Fibroblast of lung (primary cell): ENCODE measurements at places on chromosomes 16 and 17.

DNA sequence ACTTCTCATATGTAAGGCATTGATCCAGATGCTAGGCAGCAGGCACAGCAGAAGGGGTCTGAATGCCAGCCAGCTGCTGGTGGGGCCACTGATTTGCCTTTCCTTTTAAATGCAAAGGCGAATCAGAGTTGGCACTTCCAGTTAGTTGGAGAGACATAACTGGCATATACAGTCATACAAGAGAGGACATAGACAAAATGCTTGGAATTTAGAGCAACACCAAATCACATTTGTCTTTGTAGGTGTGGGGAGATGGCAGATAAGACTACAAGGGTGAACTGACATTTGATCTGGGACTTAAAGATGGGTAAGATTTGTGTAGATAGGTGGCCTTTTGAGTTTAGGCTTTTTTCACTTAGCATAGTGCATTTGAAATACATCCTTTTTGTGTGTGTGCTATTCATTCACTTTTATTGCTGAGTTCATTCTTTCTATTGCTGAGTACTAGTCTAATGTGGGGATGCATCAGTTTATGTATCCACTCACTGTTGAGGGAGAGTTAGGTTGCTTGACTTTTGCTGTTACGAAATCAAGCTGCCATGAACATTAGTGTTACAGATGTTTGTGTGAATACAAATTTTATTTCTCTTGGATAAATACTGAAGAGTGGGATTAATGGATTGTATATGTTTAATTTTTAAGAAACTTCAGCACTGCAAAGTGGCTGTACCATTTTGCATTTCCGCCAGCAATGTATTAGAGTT is 74.1 kb downstream of the SPECC1 start:
- DNase-seq: no peak

GRCh38 chr16:28171816-28172215 is 39.9 kb downstream of the XPO6 start:
- DNase-seq: no peak

GRCh38 chr17:32259586-32259985 is 6.0 kb upstream of the RHBDL3 start:
- DNase-seq: peak; percentile 75

- DNase-seq: no peak
Observed at GRCh38 chr17:55664287-55664686, 58.4 kb downstream of the TMEM100 start.

GRCh38 chr16:3542601-3543373 is 34.4 kb downstream of the NLRC3 start:
- DNase-seq: no peak

- DNase-seq: peak; percentile 33
Observed at GRCh38 chr17:9645851-9646545, 681 bp downstream of the USP43 start.

DNA sequence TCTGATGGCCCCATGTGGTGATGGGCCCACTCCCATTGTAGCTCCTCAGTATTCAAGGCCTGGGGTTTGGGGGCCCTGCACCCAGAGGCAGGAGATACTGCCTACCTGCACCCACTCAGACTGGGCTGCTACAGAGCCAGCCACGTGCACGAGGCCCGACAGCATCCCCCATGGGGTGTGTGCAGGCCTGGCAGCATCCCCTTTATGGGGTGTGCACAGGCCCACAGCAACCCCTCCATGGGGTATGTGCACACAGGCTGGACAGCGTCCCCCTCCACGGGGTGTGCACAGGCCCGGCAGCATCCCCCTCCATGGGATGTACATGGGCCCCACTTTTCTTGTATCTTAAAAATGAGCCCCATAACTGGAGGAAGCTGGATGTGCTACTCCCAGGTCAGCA is 156.0 kb downstream of the RBFOX3 start:
- DNase-seq: no peak

DNA sequence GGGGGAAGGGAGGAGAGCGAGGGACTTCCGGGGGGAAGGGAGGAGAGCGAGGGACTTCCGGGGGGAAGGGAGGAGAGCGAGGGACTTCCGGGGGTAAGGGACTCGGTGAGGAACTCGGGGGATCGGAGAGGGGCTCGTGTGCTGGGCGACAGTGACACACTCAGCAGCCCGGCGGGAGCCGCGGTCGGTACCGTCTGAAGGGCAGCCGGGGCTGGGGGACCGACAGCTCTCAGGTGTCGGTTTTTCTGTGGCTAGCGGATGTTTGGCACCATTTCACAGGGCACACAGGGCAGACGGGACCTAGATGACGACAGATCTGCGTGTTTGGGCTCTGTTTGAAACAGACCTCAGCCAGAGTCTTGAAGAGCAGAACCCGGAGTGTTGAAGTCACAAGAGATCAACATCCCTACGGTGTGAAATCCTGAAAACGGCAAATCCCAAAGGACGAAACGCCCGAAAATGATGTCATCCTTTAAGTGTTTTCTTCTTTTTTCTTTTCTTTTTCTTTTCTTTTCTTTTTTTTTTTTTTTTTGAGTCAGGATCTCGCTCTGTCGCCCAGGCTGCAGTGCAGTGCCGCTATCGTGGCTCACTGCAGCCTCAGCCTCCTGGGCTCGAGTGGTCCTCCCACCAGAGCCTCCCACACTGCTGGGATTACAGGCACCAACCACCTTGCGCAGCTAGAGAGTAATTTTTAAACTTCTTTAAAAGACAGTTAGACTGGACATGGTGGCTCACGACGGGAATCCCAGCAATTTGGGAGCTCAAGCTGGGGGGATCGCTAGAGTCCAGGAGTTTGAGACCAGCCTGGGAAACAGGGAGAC is 23.9 kb downstream of the ZNF778 start:
- DNase-seq: peak; percentile 79

- DNase-seq: no peak
Observed at GRCh38 chr16:65773301-65773874, 593.1 kb upstream of the CDH5 start.

DNA sequence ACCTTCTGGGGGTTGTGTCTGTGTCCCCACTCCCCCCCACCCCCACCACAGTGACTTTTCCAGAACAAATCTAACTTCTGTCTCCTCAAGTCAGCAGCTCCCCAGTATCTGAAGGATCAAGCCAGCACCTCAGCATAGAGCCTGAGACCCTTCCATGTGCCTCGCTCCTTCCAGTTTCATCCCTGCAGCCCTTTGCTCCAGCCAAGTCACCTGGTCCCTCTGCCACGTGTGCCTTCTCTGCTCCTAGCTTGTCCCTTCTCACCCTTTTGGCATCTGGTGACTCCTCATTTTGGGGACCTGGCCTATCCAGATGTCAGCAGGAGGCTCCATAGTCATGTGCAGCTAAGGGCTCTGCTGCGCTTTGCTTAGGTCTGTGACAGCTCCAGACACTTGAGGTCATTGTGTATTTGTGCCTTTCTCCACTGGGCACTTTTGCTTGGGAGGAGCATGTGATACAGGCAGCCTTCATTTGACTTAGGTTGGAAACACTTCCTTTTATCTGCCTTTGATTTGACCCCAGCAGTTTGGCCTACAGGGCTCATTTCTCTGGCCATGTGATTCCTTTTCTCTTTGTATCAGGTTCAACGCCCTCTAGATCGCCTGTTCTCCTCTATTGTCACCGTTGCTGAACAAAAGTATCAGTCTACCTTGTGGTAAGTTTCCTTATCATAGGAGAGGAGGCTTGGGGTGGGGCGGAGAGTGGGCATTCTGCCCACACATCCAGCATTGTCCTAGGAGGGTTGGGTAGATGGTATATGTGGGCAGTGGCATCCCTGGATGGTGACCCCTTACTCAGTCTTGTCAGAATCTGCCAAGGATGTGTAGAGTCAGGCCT is 7.1 kb upstream of the NFATC3 start:
- no peak for DNase-seq

- DNase-seq: peak; percentile 42
Observed at GRCh38 chr17:76381633-76382350, 2.6 kb upstream of the SPHK1 start.

DNA sequence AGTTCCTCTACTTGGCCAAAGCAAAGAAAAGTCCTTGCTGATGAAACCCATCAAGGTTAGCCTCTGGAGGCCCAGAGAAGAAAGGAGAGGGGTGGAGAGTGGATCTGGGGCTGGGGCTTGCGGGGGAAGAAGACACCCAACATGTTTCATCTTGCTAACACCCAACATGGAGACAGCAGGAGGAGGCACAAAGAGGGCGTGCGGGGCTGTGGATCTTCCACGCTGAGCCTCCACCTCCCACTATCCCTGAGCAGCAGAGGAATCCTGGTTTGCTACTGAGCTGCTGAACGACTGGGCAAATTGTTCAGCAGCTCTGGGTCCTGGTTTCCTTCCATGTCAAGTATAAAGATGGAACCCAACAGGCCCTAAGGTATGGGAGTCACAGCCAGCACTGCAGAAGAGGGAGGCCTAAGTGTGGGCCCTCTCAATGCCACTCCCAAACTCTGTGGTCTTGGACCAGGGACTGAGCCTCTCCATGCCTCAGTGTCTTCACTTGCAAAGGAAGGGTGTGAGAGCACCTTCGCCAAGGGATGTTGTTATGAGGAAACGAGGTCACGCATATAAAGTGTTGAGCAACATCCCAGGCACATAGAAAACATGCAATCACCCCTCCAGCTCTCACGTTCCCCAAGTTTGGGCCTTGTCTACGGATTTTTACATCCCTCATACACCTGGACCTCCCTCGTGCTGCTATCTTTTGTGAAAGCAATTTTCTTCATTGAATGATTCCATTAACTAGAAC is 122.5 kb downstream of the XYLT1 start:
- DNase-seq: no peak

GRCh38 chr17:39186481-39187002 is 10.9 kb downstream of the CACNB1 start:
- DNase-seq: no peak

GRCh38 chr17:79098282-79098867 is 23.8 kb downstream of the ENGASE start:
- DNase-seq: no peak

- no peak for DNase-seq
Observed at GRCh38 chr16:11470676-11471415, 115.9 kb downstream of the LITAF start.

DNA sequence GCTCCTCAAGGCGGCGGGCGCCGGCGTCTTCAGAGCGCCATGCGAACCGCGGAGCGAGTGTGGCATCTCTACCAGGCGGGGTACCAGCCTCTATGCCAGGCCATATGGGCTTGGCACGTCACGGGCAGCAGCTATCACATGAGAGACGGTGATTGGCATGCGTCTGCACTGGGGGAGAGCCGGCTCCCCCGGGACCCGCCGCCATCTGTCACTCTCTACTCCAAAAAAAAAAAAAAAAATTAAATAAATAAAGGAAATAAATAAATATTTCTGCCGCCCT is at the start of gene NEUROD2:
TSS of gene NEUROD2 (minus strand) at position 70 of the 280 bp plus-strand sequence. CDS start 1,321 bp downstream, outside the sequence.
- no peak for DNase-seq

DNA sequence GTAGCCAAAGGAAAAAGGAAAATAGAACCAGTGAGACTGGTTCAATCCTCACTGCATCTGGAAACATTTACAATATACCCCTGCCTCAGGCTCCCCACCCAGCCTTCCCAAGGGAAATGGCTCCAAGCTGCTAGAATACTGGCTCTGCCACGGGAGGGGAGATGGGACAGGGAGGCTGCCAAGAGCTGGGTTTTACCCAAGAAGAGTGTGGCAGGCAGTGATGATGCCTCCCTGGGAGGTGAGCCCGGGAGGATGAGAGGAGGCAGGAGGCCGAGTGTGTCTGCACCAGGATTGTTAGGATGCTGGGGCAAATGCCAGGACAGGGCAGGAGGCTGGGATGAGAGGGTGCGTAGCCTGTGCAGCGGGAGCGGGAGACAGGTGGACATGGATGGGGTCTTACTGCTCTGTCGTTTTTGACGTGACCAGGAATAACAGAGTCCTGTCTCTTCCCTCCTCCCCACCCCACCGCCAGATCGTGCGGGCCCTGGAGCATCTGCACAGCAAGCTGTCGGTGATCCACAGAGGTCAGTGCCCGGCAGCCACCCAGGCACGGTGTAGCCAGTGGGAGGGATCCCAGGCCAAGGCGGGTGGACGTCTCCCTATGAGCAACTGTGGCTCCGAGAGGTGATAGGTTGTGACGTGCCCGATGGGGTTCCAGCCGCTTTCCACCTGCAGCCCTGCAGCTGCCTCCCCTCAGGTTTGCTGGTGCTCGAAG is 18.4 kb downstream of the MAP2K3 start:
- DNase-seq: no peak

GRCh38 chr17:37699285-37699973 is 45.4 kb downstream of the HNF1B start:
- DNase-seq: peak; percentile 63

DNA sequence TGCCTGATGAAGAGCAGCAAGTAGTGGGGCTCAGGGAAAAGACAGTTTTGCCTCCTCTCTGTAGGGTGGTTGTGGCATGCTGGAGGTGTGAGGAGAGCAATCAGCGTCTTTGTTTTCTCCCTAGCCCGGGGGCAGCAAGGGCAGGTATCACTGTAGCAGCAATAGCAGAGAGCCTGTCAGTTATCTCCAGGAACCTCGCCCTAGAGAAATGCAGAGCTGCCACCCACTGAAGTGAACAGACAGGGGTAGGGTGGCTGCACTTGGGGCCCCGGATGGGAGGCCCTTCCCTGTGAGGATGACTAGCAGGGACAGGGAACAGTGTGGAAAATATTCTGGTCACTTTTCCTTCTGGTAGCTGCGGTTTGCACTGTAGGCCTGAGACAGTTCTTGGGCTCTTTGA is 886.5 kb downstream of the CDH8 start:
- no peak for DNase-seq

DNA sequence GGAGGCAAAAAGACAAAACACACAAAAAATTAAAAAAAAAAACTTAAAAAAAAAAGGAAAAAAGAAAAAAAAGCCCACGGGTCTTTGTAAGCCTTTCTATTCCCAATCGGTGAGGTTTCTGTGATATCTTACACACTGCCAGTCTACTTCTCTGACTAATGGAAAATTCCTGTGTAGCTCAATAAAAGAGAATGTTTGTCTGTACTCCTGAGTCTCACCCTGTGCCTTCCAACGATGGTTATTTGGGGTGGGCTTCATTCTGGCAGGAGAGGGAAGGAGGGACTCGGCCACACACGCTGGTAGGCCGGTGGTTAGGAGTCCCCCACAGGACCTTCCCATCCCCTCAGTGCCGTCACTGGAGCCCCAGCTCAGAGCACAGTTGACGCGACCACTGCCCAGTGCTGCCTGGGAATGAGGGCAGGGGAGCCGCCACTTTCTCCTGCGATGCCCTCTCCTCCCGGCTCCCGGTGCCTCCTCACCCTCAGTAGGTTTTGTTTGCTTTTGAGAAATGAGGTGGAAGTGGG is 68.0 kb downstream of the AMFR start:
- no peak for DNase-seq

DNA sequence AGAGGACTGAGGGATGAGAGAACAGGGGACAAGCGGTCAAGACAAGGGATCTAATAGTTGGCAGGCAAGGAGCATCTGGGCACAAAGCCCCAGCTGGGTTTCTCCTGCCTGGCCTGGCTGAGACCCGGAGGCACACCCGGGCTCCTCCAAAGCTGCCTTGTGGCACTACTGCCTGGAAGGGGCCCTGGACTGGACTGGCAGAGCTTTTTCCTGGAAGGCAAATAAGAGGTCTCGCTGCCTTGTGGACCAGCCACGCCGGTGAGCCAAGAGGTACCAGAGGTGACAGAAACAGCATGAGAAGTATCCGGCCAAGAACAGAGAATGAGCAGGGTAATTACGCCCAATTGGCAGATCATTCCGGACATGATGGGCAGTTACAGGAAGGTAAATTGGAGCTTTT is 64.6 kb downstream of the GTF3C1 start:
- DNase-seq: no peak

GRCh38 chr16:21626659-21627277 is 25.6 kb downstream of the IGSF6 start:
- peak; percentile 83 for DNase-seq

GRCh38 chr17:64200080-64201032 is 62.7 kb downstream of the TEX2 start:
- peak; percentile 50 for DNase-seq

- no peak for DNase-seq
Observed at GRCh38 chr16:78499399-78499798, 399.9 kb downstream of the WWOX start.

GRCh38 chr17:46795379-46795952 is 23.0 kb downstream of the WNT3 start:
- DNase-seq: peak; percentile 26

- DNase-seq: no peak
Observed at GRCh38 chr16:58085171-58085570, 44.0 kb downstream of the CFAP20 start.
